ENCODE measurements at places on chromosomes 2 and 18.

GRCh38 chr18:63319383-63320122 is at the start of gene BCL2:
TSS of gene BCL2 (minus strand) at chr18:63319769.
- no peak for DNase-seq

DNA sequence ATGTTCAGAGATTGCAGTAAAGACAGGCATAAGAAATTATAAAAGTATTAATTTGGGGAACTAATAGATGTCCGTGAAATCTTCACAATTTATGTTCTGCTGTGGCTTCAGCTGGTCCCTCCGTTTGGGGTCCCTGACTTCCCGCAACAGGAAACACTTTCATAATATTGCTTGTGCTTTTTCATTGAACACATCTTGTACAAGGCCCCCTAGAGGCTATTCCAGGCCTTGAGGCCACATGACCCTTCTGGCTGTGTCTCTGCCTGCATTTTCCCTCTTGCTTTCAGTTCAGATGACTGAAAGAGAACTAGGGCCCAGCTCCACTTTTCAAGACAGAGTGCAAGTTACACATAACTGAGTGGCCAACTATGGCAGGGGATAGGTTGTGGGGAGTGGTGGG is 164.1 kb downstream of the TMEM247 start:
- no peak for DNase-seq

DNA sequence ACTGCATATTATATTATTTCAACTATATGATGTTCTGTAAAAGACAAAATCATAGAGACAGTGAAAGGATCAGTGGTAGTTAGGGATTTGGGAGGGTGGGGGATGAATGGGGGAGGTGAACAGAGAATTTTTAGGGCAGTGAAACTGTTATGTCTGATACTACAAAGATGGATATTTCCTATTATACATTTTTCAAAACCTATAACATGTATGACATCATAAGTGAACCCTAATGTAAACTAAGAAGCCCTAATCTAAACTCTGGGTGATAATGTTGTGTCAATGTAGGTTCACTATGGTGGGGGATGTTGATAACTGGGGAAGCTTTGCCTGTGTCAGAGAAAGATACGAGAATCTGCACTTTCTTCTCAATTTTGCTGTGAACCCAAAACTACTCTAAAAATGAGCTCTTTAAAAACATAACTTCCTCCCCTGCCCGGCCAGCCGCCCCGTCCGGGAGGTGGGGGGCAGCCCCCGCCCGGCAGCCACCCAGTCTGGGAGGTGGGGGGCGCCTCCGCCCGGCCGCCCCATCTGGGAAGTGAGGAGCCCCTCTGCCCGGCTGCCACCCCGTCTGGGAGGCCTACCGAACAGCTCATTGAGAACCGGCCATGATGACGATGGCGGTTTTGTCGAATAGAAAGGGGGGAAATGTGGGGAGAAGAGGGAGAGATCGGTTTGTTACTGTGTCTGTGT is 234.4 kb downstream of the RPIA start:
- DNase-seq = no peak

GRCh38 chr2:226909126-226909525 is 73.3 kb downstream of the RHBDD1 start:
- no peak for DNase-seq

DNA sequence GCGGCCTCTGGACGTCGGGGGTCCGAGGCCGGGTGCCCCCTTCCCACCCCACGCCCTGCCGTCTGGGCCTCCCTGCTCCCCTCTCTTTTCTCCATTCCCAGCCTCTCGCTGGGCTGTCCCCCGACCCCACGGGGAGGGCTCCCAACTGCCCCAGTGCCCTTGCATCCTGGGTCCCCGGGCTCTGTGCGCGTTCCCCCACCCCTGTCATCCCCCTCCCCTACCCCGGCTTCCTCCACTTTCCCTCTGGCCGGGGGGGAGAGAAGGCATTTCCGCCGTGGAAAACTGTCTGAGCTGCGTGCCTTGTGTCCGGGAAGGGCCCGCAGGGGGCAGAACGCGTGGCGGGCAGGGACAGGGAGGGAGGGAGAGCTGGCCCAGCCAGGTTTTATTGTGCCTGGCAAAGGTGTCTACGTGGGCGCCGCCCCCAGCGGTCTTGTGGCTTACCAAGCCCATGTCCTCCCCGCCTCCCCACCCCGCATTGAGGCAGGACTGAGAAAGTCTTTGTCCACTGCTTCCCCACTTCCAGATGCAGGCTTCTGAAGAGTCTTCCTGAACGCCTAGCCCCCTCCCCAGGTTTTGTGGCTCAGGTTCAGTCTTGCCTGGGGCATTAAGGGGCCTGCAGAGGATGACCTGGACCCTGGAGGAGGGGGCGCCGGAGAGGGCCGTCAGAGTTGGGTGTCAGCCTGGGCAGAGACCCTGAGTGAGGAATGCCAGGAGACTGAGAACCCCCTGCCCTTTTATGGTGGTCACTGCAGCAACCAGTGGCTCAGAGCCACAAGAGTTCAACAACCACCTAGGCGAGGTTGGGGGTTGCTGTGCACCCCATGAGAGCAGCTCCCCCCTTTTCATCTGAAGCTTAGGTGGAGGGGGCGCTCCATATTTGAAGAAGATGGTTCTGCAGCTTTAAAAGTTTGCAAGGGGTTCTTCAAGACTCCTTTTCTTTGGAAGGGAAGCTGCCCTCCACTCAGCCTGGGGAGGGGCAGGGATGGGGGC is 1.3 kb downstream of the ITM2C start:
- peak; percentile 59 for DNase-seq

GRCh38 chr18:31876707-31877106 is 66.2 kb downstream of the TRAPPC8 start:
- no peak for DNase-seq

DNA sequence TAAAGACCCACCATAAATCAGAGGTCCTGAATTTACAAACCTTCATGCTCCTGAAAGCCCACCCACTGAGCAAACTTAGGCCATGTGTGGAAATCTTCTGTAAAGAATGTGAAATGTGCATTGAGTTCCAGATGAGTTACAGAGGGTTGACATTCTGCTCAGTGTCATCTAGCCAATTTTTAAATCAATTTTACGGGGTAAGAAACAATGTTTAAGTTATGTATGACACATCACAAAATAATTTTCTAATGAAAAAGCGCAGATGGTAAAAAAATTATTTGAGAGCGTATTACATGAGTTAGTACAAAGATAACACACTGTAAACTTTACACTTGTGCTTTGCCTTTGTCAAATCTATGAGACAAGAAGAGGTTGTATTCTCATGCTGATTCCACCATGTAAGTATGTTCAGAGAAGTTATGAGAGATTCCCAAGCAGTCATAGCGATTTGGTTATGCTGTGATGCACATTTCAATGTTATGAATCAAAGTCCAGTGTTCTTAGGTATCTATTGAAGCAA is 446.3 kb downstream of the ADCYAP1 start:
- no peak for DNase-seq

- DNase-seq = no peak
These were observed 331.9 kb upstream of the GULP1 start for GRCh38 chr2:187959821-187960220.

DNA sequence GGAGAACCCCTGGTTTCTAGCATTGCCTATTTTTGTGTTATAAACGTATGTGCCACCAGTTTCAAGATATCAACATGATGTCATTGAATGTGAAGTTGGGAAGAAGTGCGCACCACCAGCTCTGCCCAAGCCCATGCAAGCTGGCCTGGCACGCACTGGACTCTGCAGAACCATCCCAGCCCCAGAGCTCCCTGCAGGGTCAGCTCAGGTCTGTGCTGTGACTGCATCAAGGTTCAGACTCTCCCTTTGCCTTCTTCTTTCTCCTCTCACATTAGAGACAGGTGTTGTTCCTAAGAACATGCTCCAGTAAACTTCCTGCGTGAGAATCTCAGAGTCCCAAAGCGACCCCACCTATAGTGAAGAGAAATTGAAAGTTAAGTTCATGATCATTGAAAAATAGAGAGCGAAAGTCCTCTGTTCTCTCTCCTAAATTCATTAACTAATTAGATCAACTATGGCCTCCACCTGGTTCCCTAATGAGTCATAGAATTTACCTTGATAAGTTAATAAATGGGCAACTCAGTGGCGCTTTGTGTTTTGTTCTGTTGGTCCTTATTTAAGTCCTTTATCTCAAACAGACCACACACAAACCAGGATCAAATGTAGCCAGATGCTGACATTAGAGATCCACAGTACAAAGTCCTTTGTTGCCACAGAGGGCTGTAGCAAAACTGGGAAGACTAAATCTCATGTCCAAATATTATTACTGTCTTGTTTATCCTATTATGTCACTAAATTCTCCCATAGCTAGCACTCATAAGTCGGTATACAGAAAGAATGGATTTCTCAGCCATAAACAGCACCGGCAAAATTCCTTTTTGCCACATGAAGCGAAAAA is 432.3 kb downstream of the STK39 start:
- no peak for DNase-seq

DNA sequence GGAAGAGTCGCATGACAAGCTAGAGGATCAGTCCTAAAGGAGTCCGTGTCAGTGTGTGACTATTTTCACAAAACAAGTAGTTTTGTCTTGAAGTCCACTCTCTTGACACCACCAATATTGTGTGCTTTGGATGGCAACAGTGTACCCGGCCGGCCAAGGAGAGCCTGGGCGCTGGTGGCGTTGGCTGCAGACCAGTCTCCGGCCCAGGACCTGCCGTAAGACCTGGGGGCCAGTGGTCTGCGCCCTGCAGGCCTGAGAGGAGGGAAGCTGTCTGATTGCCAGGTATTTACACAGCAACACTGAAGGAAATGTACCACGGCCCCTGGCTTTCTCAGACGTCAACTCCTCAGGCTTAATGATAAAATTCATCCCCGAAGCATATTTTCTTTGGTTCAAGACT is 472.4 kb upstream of the SALL3 start:
- no peak for DNase-seq

DNA sequence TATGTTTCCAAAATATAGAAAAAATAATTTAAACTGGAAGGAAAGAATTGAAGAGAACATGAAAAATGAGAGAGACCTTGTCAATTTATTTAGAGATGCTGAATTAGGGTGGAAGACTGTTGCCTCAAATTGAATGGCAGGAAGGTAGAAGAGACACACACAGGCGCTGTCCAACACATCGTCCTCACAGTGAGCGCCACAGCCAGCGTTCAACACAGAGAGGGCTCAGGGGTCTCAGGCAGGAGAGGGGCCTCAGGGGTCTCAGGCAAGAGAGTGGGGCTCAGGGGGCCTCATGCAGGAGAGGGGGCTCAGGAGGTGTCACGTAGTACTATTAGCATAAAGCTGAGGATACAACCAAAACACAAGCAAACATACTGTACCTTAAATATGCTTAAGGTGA is 65.7 kb downstream of the TMEM18 start:
- DNase-seq = no peak

DNA sequence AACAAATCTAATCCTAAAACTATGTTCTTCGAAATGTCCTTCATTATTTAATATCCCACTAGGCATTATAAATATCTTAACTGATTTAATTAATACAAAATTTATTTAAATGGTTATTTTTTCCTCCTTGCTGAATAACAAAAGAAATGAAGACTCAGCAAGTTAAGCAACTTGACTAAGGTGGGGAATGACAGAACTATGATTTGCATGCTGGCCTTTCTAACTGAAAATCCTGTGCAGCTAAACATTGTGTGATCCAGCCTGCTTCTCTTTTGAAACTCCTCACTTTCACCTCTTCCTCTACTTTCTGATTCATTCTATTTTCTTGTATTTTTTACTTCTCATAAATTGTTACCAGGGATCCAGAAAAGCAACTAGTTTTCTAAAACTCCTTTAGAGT is 132.0 kb downstream of the CALCRL start:
- no peak for DNase-seq

DNA sequence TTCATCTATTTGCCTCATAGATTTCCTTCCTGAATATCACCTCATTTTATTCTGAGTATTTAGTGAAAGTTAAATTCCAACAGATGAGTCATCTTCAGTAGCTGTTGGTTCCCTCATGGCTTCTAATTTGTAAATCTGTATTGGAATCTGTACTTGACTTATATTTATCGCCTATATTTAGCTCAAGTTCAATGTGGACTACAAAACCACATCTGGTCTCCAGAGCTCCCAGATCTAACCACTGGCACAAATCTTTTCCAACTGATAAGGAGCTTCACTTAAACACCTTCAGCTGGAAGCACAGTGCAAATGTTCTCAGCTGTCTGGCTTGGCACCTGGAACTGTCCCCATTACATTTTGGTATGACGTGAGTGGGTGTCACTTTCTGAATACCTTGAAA is 82.8 kb upstream of the DSEL start:
- no peak for DNase-seq

All from C1 segment of cervical spinal cord (tissue), 14 donors.